Calu3 (cell line): ENCODE measurements at places on chromosomes 4 and X.
A peak's percentile ranks its signal among the peaks of the same experiment; 100 is the strongest.

GRCh38 chr4:183635321-183635720 lies 23.7 kb downstream of the RWDD4 start:
- no peak for DNase-seq

DNA sequence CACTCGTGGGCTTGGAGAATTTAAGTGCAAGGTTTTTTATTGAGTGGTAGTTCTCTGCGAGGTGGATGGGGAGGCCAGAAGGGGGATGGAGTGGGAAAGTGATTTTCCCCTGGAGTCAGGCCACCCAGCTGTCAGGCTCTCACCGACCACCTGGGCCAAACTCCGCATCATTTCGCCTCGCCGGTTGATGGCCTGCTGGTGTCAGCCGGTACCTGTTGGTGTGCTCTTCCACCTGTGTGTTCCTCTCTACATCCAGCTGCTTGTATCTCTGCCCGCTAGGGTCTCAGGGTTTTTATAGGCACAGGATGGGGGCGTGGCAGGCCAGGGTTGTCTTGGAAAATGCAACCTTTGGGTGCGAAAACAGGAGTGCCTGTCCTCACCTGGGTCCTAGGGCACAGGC lies 200.9 kb downstream of the DACH2 start:
- DNase-seq = no peak

DNA sequence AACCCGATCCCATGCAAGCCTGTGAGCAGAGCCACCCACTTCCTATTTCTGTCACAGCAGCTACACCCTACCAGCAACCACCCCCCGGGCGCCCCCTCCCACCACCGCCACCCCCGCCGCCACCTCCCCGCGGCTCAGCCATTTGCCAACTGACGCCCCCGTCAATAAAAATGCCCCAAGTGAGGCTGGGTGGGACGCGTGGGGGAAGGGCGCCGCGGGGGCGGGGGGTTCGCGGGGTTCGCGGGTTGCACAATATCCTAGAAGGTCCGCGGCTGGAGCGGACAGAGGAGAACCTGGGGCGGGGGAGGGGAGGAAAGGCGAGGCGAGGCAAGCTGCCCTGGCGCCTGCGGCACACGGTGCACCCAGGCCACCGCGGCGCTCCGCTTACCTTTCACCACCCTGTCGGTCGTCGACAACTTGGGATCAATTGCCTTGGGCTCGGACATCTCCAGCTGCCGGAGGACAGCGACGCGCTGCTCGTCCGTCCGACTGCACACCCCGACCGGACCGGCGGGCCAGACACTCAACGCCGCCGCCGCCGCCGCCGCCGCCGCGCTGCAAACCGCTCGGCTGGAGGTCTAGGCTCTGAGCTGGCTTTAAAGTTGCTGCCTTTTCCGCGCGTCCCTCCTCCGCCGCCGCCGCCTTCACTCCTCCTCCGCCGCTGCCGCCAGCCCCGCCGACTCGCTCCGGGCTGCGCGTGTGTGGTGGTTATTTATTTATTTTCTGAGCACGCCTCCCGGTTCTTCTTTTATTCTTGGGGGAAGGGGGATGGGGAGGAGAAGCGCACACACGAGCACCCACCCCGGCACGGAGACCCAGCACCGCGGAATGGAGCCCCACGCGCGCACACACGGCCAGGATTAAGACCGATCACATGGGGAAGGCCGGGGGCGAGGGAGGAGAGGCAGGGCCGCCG lies 717 bp downstream of the PPP3CA start:
- DNase-seq = peak; percentile 37

- DNase-seq = no peak
These were observed 307 bp upstream of the ATRX start for GRCh38 chrX:77786365-77786680.

DNA sequence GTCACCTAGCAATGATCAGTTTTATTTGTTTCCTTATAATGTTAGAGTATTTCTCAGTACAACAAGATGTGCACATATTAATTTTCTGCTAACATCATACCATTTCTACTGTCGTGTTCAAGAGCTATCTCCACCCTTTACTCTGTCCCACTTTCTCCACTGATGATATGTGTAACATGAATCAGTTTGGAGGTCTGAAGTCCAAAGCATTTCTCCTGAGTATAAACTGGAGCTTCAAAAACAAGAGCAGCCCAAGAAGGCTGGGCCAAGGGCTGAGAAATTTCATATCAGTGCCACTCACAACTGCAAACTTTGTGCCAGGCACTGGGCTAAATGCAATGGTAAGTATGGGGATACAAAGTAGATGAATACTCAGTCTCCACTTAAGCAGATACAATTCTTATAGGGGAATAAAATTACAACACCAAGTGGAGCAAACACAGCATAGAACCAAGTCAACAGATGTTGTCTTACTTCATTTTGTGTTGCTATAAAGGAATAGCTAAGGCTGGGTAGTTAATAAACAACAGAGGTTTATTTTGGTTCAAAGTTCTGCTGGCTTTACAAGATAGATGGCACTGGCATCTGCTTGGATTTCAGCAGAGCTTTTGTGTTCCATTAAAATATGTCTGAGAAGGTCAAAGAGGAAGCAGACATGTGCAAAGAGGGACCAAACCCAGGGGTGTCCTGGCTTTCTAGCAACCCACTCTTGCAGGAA lies 44.2 kb downstream of the AMELX start:
- DNase-seq = no peak
